HuH-7 (cell line): ENCODE measurements at places on chromosomes 4 and X.

DNA sequence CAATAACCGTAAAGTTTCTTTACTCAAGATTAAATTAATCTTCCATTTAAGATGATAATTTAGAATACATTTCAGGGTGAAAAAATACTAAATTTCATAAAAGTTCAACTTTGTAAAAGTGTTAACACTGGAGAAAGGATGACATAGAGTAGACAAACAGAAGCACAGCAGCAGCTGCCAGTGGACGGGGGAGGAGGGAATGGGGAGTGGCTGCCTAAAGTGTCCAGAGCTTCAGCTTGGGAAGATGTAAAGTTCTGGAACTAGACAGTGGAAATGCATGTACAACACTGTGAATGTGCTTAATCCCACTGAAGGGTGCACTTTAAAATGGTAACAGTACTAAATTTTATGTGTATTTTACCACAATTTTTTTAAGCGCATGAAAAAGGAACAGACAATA lies 39.9 kb downstream of the RELL1 start:
- DNase-seq, result no peak

- DNase-seq, result no peak
These were observed 44.4 kb downstream of the LRBA start for GRCh38 chr4:150970685-150971151.

GRCh38 chrX:47221756-47222155 lies 3.3 kb downstream of the CDK16 start:
- DNase-seq, result no peak

- DNase-seq, result no peak
These were observed 443.1 kb upstream of the PITX2 start for GRCh38 chr4:111066001-111066400.

DNA sequence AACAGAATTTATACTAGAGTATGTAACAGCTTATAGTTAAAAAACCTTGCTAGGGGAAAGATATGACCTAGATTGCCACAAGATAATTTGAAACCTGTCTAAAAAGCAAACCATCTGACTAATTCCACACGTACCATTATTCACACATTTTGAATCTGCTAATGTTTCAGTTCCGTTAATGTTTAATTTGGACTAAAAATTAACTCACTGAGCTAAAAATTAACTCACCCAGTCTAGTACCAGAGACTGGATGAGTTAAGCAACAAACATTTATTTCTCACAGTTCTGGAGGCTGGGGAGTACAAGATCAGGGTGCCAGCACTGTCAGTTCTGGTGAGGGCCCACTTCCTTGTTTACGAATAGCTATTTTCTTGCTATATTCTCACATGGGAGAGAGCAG lies 231.5 kb upstream of the DIAPH2 start:
- no peak for DNase-seq

- no peak for DNase-seq
These were observed 109.4 kb upstream of the FAM9C start for GRCh38 chrX:13153796-13154195.
